NCI-H748 treated with DMSO at 0.1 percent for 48 hours (cell line): ENCODE measurements at places on chromosomes 1 and 21.

DNA sequence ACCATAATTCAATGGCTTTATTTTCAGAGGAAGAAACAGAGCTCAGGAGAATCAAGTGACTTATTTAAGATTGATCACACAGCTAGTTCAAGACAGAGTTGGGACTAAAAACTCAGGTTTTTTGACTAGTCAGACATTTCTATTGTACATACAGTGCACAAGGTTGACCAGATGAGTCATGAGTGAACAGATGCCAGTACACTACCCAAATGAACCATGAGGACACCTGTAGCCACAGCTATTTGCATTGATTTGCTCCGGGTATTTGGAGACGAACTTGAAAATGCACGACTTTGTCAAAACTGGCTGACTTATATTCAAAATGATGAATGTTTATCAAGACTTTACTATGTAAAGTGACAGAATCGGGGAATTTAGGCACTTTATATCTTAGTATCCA lies 161.7 kb upstream of the ST6GALNAC5 start:
- no peak for DNase-seq

DNA sequence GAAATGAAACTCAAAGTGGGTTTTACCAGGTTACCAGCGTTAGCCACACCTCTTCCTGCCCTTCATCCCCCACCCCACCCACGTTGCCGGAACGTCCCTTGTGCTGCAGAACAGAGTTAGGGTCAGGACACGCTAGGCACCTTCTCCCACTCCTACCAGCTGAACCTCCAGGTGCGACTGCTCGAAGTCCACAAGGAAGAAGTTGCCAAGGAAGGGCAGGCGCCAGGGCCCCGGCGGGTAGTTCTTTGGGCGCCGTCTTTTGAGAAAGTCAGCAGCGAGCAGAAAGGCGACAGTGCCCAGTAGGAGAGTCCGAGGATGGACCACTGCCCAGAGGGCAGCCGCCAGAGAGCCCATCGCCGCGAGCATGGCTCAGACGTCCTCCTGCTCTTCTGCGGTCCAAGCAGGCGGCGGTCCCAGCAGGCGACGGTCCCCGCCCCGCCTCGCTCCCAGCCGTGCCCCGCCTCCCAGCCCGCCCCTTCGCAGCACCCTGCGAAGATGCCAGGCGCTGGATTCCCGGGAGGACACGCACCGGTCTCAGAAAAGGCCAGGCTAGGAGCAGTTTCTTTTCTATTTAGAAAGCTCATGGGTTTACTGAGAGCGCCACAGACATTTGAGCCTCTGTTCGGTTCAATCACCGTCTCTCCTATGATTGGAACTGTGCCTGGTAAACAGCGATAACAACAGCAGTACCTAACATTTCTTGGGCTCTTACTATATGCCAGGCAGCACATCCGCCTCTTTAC lies at the start of gene CYP2J2:
TSS of gene CYP2J2 (minus strand) at position 393 of the 743 bp plus-strand sequence. CDS start at position 366, 27 bp downstream.
- peak; percentile 64 for DNase-seq

GRCh38 chr1:151739590-151740355 lies 18.5 kb downstream of the RIIAD1 start:
- no peak for DNase-seq

DNA sequence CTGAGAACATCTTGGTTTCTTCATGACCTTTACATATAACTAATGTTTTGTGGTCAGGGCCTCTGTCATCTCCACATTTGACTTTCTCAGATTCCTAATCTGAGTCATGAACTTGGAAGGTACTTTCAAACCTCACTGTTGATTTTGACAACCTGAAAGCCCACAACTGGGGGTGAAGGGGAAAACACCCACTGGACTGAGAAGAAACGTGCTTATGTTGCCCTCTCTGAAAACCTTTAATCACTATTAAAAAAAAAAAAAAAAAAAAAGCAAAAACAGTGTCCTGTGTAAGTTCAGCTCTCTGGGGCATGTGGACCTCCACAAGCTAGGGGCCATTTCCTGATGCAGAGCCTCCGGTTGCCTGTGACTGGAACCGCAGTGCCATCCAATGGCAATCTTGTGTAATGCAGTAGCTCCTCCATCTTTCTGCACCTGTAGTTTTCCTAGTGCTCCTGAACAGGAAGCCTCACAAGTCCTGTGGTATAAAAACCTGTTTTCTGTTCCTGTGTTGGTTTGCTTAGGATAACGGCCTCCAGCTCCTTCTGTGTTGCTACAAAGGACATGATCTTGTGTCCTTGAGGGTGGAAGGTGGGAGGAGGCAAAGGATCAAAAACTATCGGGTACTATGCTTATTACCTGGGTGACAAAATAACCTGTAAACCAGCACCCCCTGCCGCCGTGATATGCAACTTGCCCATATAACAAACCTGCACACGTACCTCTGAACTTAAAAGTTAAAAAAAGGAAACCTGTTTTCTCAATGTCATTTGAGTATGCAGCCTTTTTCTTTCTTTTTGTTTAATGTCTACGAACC lies 124.5 kb downstream of the ZNF648 start:
- peak; percentile 38 for DNase-seq

GRCh38 chr1:228778961-228779360 lies 43.7 kb downstream of the RHOU start:
- no peak for DNase-seq

- no peak for DNase-seq
These were observed 20.9 kb upstream of the LRRC8B start for GRCh38 chr1:89503690-89504089.

DNA sequence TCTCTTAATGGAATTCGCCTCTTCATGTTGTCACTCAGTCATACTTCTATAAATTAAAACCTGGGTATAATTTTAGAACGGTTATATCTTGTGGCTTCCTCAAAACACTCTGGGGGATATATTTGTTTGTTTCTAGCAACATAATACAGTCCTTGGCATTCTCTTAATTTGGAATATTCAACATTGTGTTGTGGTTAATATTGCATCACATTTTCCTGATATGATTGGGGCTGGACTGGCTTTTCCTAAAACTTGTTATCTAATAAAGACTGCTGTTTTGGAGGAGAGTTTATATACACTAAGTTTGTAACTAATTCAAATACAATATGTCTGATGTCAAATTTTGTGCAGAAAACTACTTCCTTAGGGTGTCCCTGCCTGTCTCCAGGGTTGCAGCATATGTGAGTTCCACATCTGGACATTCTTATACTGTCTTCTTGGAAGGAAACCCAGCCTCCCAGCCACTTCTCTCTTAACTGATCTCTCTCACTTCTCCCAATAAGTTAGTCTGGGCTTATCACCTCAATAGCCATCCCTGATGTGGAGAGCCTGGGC lies 892.6 kb downstream of the MRPL39 start:
- no peak for DNase-seq

GRCh38 chr1:98188774-98189173 lies 267.9 kb upstream of the DPYD start:
- DNase-seq = no peak

GRCh38 chr1:201354151-201354900 lies 23.2 kb downstream of the TNNT2 start:
- DNase-seq = no peak

GRCh38 chr1:95196017-95196416 lies 38.0 kb upstream of the RWDD3 start:
- no peak for DNase-seq
